ENCODE measurements at places on chromosomes 2 and 18.

GRCh38 chr18:6607343-6607742, 122.2 kb upstream of the ARHGAP28 start:
- no peak for DNase-seq

- DNase-seq = no peak
These were observed 235.2 kb upstream of the PIK3C3 start for GRCh38 chr18:41719808-41720207.

- peak; percentile 30 for DNase-seq
These were observed 71.6 kb upstream of the RFX8 start for GRCh38 chr2:101546376-101547058.

DNA sequence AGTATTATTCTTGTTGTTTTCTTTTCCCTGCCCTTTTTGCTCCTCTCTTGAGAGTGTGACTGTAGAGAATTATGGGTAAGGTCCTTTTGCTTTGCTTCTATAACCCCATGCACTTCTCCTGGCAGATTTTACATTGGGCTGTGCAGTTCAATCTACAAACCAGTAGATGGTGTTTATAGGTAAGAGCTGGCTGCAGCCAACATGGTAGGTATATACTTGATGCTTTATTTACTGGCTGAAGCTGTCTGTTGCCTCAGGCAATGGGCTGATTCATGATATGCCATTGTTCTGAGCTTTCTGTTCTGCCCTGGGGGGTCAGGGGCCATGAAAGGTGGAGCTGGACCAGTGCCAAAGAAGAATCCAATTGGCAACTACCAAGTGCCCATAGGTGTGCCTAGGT, 48.3 kb upstream of the MYL1 start:
- DNase-seq = no peak

DNA sequence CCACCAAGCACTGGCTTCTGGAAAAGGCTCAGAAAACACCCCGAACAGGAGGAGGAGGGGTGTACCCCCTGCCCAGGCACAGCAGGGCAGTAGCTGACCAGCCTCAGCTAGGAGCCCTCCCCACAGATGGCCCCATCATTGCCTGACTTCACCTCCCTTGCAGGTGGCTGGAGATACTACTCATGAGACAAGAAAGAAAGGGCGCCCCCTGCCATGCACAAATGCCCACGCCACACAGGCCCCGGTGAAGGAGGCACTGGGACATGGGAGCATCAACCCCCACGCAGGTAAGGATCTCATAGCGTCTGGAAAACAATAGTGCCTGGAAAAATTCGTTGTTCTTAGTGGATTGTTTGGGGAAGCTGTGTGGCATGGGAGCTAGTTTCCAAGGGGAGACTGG, 240.6 kb downstream of the TFCP2L1 start:
- DNase-seq = no peak

- DNase-seq = no peak
These were observed 48.8 kb upstream of the ITSN2 start for GRCh38 chr2:24409171-24409570.

DNA sequence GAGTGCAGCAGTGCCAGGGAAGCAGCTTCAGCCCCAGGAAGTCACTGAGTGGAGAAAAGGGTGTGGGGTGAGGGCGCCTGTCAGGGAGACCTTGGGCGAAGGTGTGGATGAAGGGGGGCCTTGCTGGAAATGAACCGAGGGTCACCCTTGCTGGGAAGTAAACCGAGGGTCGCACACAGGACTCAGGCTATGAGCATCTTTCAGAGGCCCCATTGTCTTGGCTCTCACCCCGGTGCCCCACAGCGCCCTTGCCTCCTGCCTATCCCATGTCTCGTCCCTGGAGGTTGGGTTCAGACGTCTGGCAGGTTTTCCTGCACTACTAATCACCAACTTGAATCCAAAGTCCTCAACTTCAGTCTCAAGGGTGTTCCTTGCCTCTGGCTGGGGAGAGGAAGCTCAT, 122.8 kb upstream of the PXDN start:
- DNase-seq = no peak

GRCh38 chr2:240505910-240506309, 51.9 kb downstream of the ANKMY1 start:
- DNase-seq = no peak

- DNase-seq = peak; percentile 5
These were observed 337.7 kb downstream of the MEIS1 start for GRCh38 chr2:66772618-66773017.

- DNase-seq = no peak
These were observed 187.4 kb downstream of the LPIN1 start for GRCh38 chr2:11933854-11934253.

- no peak for DNase-seq
These were observed 431 bp upstream of the EIF5B start for GRCh38 chr2:99336804-99337112.

GRCh38 chr2:240401781-240402551, 33.5 kb upstream of the GPC1 start:
- DNase-seq = no peak

DNA sequence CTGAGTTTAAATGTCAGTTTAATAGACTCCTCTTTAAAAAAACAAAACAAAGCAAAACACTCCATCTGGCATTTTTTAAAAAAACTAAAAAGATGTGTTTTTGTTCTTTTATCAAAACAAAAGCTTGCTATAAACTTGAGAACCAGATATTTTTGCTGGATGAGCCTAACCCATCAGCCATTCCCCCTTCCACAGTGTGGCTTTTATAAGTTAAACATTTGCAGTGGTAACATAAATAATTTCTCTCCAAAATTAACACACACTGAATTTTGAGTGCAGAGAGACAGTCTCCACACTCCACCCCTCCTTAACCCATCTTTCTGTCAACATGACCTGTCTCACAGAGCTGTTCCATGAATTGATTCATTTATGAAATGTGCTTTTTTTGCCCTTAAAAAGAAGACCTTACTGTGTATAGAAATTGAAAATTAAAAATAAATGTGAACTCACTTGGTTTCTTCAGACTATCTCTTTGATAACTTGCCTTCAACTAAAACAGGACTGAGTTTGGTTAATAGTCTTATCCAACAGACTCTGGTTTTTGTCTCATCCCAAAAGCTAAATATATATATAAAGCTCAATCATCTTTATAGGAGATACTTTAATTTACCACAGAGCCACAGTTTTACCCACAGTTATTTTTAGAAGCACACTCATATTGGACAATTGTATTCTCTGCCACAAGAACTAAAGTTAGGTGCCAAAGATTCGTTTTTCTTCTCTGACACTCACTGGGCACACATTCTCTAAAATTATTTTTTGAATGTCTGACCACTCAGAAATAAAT, 64.8 kb upstream of the STK39 start:
- DNase-seq = no peak

- DNase-seq = no peak
These were observed 24.6 kb upstream of the TMX3 start for GRCh38 chr18:68739462-68739861.

DNA sequence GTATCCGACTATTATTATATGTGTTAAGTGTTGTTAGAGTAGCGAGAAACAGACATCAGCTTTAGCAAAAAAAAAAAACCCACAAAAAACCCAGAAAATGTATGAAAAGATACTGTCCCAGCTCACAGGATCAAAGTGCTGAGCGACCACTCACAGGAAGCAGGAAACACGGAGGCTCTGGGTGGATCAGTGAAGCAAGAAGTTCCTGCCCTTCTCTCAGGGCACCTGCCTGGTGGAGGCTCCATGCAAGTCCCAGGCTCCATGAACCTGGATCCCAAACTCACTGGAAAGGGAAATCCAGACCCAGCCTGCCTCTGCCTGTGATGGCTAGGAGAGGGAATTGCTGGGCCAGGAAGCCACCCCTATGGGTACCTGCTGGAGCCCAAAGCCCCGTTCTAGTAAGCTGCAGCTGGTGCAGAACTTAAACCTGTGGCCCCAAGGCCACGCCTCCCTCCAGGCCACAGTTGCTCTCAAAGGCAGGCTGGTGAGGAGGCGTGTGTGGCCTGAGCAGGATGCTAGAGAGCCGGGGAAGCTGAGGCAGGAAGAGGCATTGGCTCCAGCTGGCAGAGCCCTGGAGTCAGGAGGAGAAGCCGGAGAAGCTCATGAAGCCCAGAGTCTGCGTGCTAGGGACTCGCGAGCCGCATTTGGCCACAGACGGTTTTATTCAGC, 63.5 kb upstream of the TAF1B start:
- DNase-seq = no peak

- DNase-seq = no peak
These were observed 7.3 kb downstream of the PLA2R1 start for GRCh38 chr2:160054984-160055725.

DNA sequence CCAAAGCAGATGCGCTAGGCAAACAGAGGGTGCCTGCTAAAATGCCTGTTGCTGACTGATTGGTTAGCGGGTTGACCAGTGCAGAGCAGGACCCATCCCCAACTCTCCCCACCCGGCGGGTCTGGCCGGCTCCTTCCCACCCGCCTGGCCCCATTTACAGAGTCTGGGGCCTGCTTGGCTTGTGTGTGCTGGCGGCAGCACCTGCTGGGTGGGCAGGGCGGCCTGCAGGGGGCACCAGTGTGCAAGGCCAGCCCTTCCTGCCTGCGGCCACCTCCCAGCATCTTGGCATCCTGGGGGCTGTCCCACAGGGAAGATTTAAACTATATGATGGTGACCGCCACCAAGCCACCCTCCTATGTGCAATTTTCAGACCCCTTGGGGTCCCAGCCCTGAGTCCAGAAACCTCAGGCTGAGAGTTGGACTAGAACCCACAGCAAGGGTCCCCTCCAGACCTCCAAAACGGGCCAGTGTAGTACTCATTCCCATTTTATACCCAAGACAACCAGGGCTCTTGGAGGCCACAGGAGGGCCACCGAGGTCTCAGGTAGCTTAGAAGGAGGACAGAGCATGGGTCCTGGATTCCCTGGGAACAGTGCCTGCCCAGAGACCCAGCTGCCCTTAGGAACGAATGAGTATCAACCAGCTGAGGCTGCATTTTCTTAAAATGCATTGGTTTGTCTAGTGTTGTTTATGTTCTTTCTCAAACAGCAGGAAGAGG, 173.6 kb downstream of the SMAD7 start:
- peak; percentile 38 for DNase-seq

GRCh38 chr2:181198183-181198864, 217.9 kb downstream of the UBE2E3 start:
- DNase-seq = no peak

- no peak for DNase-seq
These were observed 21.6 kb upstream of the AGXT start for GRCh38 chr2:240846873-240847595.

GRCh38 chr2:189685540-189686229, 11.2 kb downstream of the ANKAR start:
- peak; percentile 67 for DNase-seq

GRCh38 chr2:3462493-3463104, 56.7 kb downstream of the ADI1 start:
- DNase-seq = no peak

- DNase-seq = no peak
These were observed 402.4 kb downstream of the EPHA4 start for GRCh38 chr2:221169724-221170123.

- peak; percentile 18 for DNase-seq
These were observed 102.1 kb downstream of the MEIS1 start for GRCh38 chr2:66536997-66537396.

DNA sequence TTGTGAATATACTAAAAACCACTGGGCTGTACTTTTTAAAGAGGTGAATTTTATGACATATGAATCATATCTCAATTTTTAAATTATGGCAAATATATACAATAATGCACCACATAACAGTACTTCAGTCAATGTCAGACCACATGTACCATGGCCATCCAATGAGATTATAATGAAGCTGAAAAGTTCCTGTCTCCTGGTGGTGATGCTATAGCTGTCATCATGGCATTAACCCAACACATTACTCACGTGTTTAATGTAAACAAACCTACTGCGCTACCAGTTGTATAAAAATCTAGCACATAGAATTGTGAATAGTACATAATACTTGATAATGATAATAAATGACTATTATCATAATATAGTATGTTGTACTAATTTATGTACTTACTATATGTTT, 77.6 kb upstream of the ID2 start:
- DNase-seq = peak; percentile 26

DNA sequence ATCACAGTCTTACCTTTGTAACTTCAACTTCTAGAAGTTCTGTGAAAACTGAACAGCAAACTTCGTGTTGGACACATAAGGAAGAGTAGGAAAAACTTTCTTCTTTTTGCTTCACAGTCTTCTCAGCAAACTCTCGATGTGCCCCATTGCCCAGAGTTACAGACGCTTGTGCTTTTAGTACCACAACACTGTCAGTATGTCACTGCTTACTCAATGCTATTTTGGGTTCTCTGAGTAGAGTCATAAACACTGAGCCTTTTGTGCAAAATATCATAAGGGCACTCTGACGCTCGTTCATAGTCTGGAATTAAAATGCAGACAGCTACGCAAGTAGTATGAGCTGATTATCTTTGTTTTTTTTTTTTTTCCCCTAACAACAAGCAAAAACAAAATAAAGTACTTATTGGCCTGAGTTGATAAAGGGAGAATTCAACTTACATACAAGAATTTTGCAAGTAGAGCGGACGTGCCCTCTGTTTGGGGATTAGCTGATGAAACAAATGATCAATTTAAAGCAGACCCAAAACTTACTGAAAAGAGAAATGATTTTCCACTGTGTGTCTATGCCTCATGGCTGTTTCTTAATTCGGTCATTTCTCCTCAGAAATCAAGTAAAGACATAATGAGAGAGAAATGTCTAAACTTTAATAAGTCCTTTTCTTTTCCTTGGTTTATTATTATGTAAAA, at the start of gene CDH19:
Gene CDH19 (minus strand): TSS at position 150 of the 687 bp plus-strand sequence. CDS start 31,886 bp downstream, outside the sequence.
- no peak for DNase-seq

GRCh38 chr2:112877423-112877822, 33.5 kb upstream of the IL37 start:
- peak; percentile 88 for DNase-seq

- DNase-seq = no peak
These were observed 47.0 kb downstream of the ZEB2 start for GRCh38 chr2:144472911-144473310.

- peak; percentile 28 for DNase-seq
These were observed 445 bp downstream of the MLPH start for GRCh38 chr2:237487496-237487895.

- no peak for DNase-seq
These were observed 11.2 kb upstream of the MYO3B start for GRCh38 chr2:170166735-170167134.

GRCh38 chr2:3594493-3595281, at the start of gene COLEC11:
Gene COLEC11, plus strand, starts transcription at chr2:3595112. Its CDS starts 9,229 bp downstream, at chr2:3604341.
- DNase-seq = no peak

GRCh38 chr2:112493858-112494648, 12.1 kb downstream of the TTL start:
- peak; percentile 75 for DNase-seq

DNA sequence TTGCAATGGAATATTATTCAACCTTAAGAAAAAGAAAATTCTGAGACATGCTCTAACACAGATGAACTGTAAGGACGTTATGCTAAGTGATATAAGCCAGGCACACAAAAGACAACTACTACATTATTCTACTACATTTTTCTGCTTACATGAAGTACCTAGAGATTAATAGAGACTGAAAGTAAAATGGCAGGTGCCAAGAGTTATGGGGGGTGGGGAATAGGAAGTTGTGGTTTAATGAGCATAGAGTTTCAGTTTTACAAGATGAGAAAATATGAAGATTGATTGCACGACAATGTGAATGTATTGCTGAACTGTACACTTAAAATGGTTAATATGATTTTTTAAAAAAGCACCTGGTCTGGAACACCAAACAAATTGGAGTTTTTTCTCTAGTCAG, 1231.6 kb upstream of the DDX18 start:
- no peak for DNase-seq

Data from EL (cell line).